ENCODE measurements at places on chromosomes 13 and 19. TPM values are rescaled to one million over a fixed set of nuclear protein-coding genes. Genes with fewer than 3 reads are reported as not detected.

The UHRF1 gene
- 7.6 TPM for total RNA-seq

The PLEKHA4 gene
- total RNA-seq: 28.6 TPM

The GPR183 gene
- 0.29 TPM for total RNA-seq

The NOVA2 gene
- total RNA-seq: not detected

The NAPSA gene
- total RNA-seq: 0.29 TPM

The KLF2 gene
- total RNA-seq: 16.6 TPM

The ASF1B gene
- total RNA-seq: 2.7 TPM

The KCNJ14 gene
- 0.59 TPM for total RNA-seq

The PCDH20 gene
- total RNA-seq: not detected

Data from osteoblast (primary cell).